Pericardium fibroblast (primary cell): ENCODE measurements at places on chromosomes 4 and X. TPM values are rescaled to one million over a fixed set of nuclear protein-coding genes. Genes with fewer than 3 reads are reported as not detected.

SLC30A9 gene
- total RNA-seq: 35.2 and 41.5 TPM in 2 replicates

PPEF2 gene
- not detected in 2 replicates for total RNA-seq

PTCHD1 gene
- under 0.01 TPM in 1 of 2 replicates, not detected in the other for total RNA-seq

NUDT10 gene
- total RNA-seq: 2.0 and 3.0 TPM in 2 replicates

NLGN4X gene
- 1.1 and 1.3 TPM in 2 replicates for total RNA-seq

EDNRA gene
- 5.8 and 34.5 TPM in 2 replicates for total RNA-seq

SPIN2A gene
- total RNA-seq: 0.09 and 1.4 TPM in 2 replicates

SH3TC1 gene
- total RNA-seq: 3.0 and 7.2 TPM in 2 replicates

PLXNA3 gene
- total RNA-seq: 14.9 and 41.3 TPM in 2 replicates

GPRASP3 gene
- 0.82 and 6.1 TPM in 2 replicates for total RNA-seq

IL3RA gene
- total RNA-seq: not detected in 2 replicates

XK gene
- 0.12 TPM in 1 of 2 replicates, not detected in the other for total RNA-seq

EPGN gene
- 0.70 TPM in 1 of 2 replicates, not detected in the other for total RNA-seq
